ENCODE measurements at places on chromosomes 7 and 10. TPM values are rescaled to one million over a fixed set of nuclear protein-coding genes. Genes with fewer than 3 reads are reported as not detected.
A peak's percentile ranks its signal among the peaks of the same experiment; 100 is the strongest.

- DNase-seq, result no peak
These were observed 125.6 kb downstream of the CALN1 start for GRCh38 chr7:72286519-72286918.

Gene PCDH15
- not detected for total RNA-seq

Gene UFSP1
- total RNA-seq, result 8.0 TPM

GRCh38 chr7:94907026-94907810 is at the start of gene PPP1R9A:
TSS of gene PPP1R9A (plus strand) at chr7:94907594. CDS start at chr7:94910114, 2,520 bp downstream.
- peak; percentile 40 for DNase-seq

DNA sequence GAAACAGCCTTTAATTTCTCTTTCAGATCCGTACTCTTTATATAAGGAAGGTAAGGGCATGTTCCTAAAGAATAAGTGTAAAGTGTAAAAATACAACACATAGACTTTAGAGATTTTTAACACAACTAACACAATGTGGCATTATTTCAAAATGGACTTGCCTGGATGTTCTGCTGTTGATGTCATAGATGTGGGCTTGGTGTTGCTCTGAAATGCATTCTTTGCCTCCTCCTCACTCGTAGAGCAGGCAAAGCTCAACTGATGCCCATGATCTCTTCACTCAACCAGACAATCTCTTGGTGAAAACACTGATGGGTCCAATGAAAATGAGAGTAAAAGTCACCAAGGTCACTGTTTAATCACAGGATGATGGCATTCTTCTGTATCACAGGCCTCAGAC is 174.2 kb upstream of the TCERG1L start:
- no peak for DNase-seq

DNA sequence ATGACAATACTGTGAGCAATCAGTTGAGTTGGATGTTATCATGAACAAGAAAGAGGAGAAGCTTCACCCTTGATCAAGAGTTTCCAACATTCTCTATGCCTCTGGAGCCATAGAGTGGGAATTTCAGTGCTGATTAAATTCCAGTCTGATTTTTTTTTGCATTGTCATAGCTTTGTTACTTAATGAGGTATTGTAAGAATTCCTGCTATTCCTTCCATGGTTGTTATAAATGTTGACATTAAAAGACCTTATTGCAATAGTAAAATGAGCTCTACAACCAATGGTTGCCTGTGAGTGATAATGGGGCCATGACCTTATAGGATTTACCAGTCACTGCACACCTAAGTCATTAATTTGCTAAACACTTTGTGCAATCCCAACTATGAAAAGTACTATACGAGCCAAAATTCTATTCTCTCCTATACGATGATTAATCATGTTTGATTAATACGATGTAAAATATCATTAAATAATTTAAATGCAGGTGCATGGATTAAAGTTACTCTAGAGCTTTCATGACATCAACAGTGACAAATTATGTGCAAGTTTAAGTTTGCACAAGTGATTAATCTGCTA is 353.2 kb upstream of the KLF6 start:
- no peak for DNase-seq

Gene CCT6A
- total RNA-seq, result 127 TPM

DNA sequence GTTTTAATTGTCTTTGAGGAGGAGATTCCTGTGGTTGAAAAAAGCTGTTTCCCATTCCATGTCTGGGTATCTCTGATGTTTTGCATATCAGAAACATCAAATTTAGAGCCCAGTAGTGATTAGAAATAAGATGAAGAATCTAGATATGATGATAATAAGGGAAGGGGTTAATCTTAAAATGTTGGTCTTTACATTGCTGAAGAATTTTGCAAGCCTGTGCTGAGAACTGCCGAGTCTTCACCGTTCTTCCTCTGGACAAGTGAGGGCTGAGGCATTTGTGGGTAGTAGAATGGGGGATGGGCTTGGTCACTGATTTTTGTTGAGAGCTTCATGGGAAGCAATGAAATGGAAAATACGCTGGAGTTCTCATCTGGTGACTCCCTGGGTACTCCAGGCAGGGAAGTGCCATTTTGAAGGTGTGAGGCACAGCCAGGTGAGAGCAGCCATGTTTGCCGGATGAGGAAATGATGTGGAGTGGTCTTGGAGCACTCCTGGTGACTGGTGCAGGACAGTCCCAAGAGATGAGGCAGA is 10.2 kb downstream of the TCF7L2 start:
- no peak for DNase-seq

Gene PODXL
- 46.8 TPM for total RNA-seq

DNA sequence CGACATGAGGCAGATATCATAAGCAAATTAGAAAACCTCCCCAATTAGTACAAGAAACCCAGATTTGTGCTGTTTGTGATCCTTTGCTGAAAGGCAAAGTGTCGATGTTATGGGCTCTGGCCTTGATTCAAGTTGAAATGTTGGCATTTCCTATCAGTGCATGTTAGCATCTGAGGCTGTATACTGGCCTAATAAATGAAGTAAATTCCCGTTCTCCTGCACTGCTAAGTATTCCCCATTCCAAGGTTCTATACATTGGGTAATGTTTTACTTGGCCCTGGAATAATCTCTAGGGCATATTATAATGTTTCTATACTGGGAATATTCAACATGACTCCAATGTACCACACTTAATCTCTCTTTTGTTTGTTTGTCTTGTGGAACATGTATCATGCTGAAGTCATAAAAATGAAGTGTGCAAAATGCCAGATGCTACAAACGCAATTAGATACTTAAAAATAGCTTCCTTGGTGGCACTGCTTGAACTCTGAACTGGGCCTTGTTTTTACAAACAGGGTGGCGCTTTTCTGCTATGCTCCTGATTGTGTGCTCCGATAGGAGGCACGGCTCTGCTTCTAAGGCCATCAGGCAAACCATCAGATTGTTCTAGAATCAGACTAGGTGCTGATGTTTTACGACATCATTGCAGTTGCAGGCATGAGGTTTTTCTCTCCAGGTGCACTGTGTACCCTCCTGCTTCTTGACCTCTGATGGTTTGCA is 156.7 kb upstream of the TCF7L2 start:
- DNase-seq, result no peak

Gene SBDS
- 309 TPM for total RNA-seq

- DNase-seq, result peak; percentile 4
These were observed 6.5 kb upstream of the PGAM2 start for GRCh38 chr7:44071726-44072363.

GRCh38 chr7:92002720-92003119 is 62.1 kb downstream of the AKAP9 start:
- no peak for DNase-seq

GRCh38 chr7:138292951-138293350 is 167.1 kb upstream of the TRIM24 start:
- no peak for DNase-seq

DNA sequence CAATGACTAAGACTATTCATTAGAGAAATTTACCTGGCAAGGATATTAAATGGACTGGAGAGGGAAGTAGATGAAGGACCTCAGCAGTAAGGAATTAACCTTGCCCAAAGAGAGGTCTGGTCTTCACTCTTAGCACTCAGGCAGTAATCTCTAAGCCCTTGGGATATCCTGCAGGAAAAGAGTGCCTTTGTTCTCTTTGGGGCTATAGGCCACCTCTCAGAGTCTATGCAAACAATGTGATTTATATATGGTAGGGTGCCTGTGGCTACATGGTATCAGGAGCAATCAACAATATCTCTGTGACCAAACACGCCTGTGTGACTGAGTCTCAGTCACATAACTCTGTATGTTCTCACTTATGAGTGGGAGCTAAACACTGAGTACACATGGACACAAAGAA is 154.7 kb upstream of the CDK1 start:
- no peak for DNase-seq

GRCh38 chr7:8205031-8205387 is 57.0 kb downstream of the ICA1 start:
- DNase-seq, result no peak

DNA sequence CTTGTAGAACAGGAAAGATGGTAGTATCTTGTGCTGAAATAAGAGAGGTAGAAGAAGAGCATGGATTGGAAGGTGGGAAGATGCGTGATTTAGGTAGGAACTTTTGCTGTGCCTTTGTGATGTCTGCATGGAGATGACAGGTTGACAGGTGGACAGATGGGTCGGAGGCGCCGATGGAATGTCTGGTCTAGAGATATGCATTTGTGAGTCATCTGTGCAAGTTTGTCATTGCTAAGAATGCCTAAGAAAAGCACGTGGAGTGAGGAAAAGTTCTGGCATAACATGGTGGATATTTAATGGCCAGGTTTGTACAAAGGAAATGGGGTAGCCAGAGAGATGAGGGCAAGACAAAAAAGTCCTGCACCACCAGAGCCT is 76.0 kb upstream of the ARMC3 start:
- DNase-seq, result no peak

- no peak for DNase-seq
These were observed 37.7 kb downstream of the TRIL start for GRCh38 chr7:28920424-28920823.

DNA sequence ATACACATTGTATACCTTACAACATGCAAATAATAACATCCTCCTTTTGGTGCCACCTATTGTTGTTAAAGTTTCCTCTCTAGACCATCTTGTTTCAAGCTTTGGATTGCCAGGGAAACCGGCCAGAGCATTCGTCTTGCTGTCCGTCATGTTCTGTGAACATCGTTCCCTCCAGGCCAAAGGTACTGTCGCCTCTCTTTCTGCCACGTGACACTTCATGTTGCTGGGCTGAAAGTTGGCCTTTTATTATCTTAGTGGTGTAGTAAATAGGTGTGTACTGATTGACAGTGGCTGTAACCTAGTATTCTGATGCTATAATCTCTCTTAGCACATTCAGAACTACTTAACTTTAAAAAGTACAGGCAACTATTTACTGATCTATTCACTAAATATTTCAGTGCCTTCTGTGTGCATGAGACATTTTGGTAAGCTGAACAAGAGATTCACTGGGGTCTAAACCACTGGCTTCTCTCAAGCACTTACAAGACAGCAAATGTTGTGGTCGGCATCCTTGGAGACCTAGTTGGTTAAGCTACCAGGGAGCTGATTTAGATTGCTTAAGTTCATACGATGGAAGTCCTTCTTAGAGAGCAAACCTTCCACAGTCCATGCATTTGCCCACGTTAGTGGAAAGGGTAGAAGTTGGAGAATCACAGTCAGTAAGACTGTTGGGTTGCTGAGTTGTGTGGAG is 52.4 kb downstream of the SHH start:
- DNase-seq, result no peak

GRCh38 chr7:14748461-14748860 is 154.1 kb downstream of the DGKB start:
- no peak for DNase-seq

DNA sequence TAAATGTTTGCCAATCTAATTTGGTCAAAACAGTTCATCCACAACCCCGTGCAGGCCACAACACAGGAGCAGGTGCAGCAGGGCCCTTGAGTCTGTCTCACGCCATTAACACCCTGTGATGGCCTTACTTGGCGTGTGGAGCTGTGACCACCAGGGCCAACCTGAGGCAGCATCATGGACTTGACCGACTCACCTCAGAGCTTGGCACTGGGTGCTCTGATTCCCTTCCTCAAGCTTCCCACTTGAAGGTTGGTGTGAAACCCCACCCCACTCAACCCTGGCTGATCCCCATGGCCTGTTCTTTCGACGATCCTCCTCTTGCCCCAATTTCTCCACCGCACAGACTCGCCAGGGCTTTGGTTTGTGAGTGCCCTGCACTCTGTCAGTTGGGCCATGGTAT is 623.1 kb downstream of the PTPRN2 start:
- no peak for DNase-seq

Gene HOXA11
- total RNA-seq, result not detected

Gene KCND2
- total RNA-seq, result 1.7 TPM

- no peak for DNase-seq
These were observed 41.1 kb upstream of the FAM133B start for GRCh38 chr7:92631067-92631849.

GRCh38 chr10:116912162-116912561 is 62.9 kb downstream of the ENO4 start:
- no peak for DNase-seq

Gene PNLIP
- total RNA-seq, result not detected

Gene SPDYE3
- total RNA-seq, result not detected

Gene TAS2R3
- 0.25 TPM for total RNA-seq

GRCh38 chr10:78584681-78585080 is 484.1 kb upstream of the ZMIZ1 start:
- no peak for DNase-seq

GRCh38 chr7:151599401-151600227 is 79.9 kb upstream of the RHEB start:
- no peak for DNase-seq

Gene GIMAP1
- 3.9 TPM for total RNA-seq

Gene AKR1C4
- total RNA-seq, result not detected

Gene PCGF5
- total RNA-seq, result 85.2 TPM

GRCh38 chr10:69630651-69631400 is 779 bp downstream of the FAM241B start:
- DNase-seq, result no peak

GRCh38 chr7:17677408-17677807 is 262.9 kb downstream of the SNX13 start:
- DNase-seq, result no peak

DNA sequence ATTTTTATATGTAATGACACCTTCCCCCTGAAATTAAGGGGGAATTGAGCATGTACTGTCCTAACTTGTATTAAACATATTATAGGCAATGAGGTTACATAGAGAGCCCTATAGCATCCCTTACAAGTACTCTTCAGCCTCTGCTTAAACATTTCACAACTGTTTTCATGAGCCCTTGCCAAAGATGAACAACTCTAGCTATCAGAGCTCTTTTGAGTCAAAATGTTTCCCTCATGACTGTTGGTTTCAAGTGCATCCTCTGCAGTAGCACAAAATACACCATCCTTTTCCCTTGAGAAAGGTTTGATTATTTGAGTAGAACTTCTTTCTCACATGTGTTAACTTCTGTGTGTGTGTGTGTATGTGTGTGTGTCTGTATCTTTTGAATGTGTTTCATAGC is 1157.6 kb upstream of the CELF2 start:
- DNase-seq, result no peak

Gene CNTNAP2
- not detected for total RNA-seq

- no peak for DNase-seq
These were observed 31.0 kb downstream of the MKI67 start for GRCh38 chr10:128095027-128095752.

- no peak for DNase-seq
These were observed 47.6 kb downstream of the FZD1 start for GRCh38 chr7:91311839-91312238.

GRCh38 chr7:6709808-6710207 is 3.1 kb upstream of the ZNF12 start:
- no peak for DNase-seq
